ENCODE measurements at places on chromosomes 2 and 18. TPM values are rescaled to one million over a fixed set of nuclear protein-coding genes. Genes with fewer than 3 reads are reported as not detected.
A peak's percentile ranks its signal among the peaks of the same experiment; 100 is the strongest.

The RESP18 gene
- not detected for total RNA-seq

DNA sequence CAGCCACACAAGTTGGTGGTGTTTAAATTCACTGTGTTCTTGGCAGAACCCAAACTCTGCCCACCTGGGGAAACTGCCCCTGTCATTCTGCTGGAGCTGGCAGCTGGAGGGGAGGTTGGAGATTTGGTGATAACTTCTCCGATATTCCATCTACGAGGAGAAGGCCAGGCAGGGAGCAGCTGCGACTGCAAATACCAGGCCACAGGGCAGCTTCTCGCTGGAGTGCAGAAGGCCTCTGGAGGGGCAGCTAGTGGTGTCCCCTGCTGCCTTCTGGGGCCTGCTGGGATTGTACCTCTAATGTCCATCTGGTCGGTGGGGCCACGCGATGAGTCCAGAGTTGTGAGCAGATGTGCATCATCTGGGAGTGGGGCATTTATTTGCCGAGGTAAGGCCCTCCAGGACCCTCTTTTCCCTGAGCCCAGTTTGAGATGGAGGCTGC lies 98.9 kb downstream of the ACKR3 start:
- no peaks in the 10 kb centered on the region for H3K36me3 ChIP-seq
- H3K4me1 ChIP-seq = peaks cover 14% of the 10 kb centered on the region
- H3K4me3 ChIP-seq = no peak overlapping the region
- no peaks in the 10 kb centered on the region for H3K27me3 ChIP-seq
- DNase-seq = no peak

DNA sequence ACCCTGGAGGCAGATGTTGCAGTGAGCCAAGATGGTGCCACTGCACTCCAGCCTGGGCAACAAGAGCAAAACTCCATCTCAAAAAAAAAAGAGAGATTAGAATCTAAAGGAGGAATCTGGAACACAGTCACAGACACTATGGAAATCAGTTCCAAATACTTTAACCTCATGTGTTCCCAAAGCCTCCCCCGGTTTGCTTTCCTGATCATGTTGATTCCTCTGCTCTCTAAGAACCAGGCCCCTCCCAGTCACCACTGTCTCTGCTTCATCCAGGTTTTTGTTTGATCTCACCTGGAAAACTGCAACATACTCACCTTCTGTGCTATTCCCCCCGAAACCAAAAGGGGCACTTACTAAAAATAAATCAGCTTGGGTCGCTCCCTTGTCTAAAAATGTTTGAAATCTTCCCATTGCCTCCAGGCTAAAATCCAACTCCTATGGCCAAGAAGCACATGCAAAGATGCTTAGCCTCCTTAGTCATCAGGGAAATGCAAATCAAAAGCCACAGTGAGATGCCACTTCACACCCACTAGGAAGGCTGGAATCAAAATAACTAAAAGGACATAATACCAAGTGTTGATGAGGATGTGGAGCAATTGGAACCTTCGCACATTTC lies 6.2 kb upstream of the NEU2 start:
- no peak overlapping the region for H3K27ac ChIP-seq
- H3K27me3 ChIP-seq = no peaks in the 10 kb centered on the region

DNA sequence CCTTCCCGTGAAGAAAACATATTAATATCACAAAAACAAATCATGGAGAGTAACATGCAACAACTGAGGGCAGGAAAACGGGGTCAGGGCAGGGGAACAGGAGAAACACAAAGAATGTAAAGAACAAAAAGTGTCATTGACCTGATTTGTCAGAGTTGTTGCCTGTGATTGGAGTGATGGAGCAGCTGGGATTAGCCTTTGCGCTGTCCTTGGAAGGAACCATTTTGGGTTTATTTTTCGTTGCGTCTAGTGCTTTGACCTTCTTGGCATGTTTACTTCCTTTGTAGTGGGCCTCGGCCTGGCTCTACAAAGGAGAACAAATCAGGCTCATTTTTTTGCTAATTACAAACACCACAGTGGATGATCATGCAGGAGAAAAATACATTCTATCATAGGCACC lies 218.5 kb upstream of the SESTD1 start:
- no peak overlapping the region for H3K4me3 ChIP-seq
- no peaks in the 10 kb centered on the region for H3K4me1 ChIP-seq
- no peaks in the 10 kb centered on the region for H3K27me3 ChIP-seq
- no peak overlapping the region for H3K27ac ChIP-seq
- DNase-seq = no peak

- H3K27ac ChIP-seq = peak overlapping the region; percentile 31
- DNase-seq = no peak
- no peak overlapping the region for H3K4me3 ChIP-seq
- H3K27me3 ChIP-seq = no peaks in the 10 kb centered on the region
- H3K4me1 ChIP-seq = peaks cover 6% of the 10 kb centered on the region
Measured at GRCh38 chr2:119810049-119810630, 50.4 kb downstream of the PTPN4 start.

- H3K4me1 ChIP-seq = peaks cover 13% of the 10 kb centered on the region
- no peak for DNase-seq
- peak overlapping the region; percentile 30 for H3K27ac ChIP-seq
- H3K27me3 ChIP-seq = no peaks in the 10 kb centered on the region
Measured at GRCh38 chr18:25231327-25231691, 120.7 kb downstream of the ZNF521 start.

The FAP gene
- total RNA-seq = 1.3 TPM

- no peak overlapping the region for H3K4me3 ChIP-seq
- H3K27me3 ChIP-seq = no peaks in the 10 kb centered on the region
- peak; percentile 18 for DNase-seq
- no peaks in the 10 kb centered on the region for H3K36me3 ChIP-seq
- no peak overlapping the region for H3K27ac ChIP-seq
Measured at GRCh38 chr2:8242739-8243138, 439.1 kb upstream of the ID2 start.

DNA sequence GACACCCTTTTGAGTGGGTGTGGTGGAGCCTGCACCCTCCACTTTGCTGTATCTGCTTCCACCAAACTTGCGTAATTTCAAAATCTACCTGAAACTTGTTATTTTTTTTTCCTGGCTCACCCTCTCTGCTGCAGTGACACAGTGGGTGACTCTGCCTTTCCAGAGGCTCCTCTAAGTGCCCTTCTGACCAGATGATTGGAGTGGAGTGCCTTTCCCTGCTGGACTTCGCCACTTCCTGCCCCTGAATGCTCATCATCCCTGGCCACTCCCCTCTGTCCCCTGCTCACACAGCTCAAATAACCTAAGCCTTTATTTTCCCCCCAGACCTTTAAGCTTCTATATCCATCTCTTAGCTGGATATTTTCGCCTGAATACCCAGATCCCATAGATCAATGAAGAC lies 777.5 kb upstream of the ID2 start:
- H3K4me1 ChIP-seq = no peaks in the 10 kb centered on the region
- no peaks in the 10 kb centered on the region for H3K36me3 ChIP-seq
- DNase-seq = no peak
- no peaks in the 10 kb centered on the region for H3K27me3 ChIP-seq
- no peak overlapping the region for H3K27ac ChIP-seq

GRCh38 chr2:213703406-213704098 lies 419.3 kb downstream of the SPAG16 start:
- H3K27me3 ChIP-seq = no peaks in the 10 kb centered on the region
- H3K4me3 ChIP-seq = no peak overlapping the region
- no peak overlapping the region for H3K27ac ChIP-seq
- H3K36me3 ChIP-seq = no peaks in the 10 kb centered on the region

GRCh38 chr2:148602885-148603561 lies 41.5 kb upstream of the EPC2 start:
- H3K4me1 ChIP-seq = no peaks in the 10 kb centered on the region
- H3K27ac ChIP-seq = no peak overlapping the region
- H3K36me3 ChIP-seq = no peaks in the 10 kb centered on the region

DNA sequence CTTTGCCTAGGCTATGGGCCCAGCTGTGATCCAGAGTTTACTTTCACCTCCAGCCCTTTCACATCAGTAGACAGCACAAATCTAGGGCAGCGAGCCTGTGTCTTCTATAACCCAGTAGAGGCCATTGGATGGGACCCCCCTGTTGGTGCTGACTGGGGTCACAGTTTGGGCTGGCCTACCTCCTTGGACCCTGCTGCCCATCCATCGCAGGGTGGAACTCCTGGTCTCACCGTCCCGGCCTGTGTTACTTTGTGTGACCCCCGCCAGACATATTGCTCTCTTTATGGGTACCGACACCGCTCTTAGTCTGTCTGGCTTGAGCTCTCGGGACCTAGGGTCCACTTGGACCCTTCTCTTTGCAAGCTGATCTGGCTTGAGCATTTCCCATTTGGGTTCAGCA lies 157.4 kb downstream of the CTIF start:
- H3K4me1 ChIP-seq = no peaks in the 10 kb centered on the region
- no peak for DNase-seq
- no peak overlapping the region for H3K4me3 ChIP-seq

GRCh38 chr2:220365023-220365422 lies 737.6 kb downstream of the SLC4A3 start:
- H3K36me3 ChIP-seq = no peaks in the 10 kb centered on the region
- H3K4me3 ChIP-seq = no peak overlapping the region
- H3K27ac ChIP-seq = no peak overlapping the region
- no peaks in the 10 kb centered on the region for H3K27me3 ChIP-seq
- no peaks in the 10 kb centered on the region for H3K4me1 ChIP-seq

GRCh38 chr2:127142663-127143630 lies 36.0 kb upstream of the BIN1 start:
- no peak for DNase-seq
- peaks cover 40% of the 10 kb centered on the region for H3K4me1 ChIP-seq
- H3K27ac ChIP-seq = no peak overlapping the region
- no peaks in the 10 kb centered on the region for H3K27me3 ChIP-seq

GRCh38 chr2:171404261-171404660 lies 29.5 kb downstream of the METTL8 start:
- H3K27me3 ChIP-seq = no peaks in the 10 kb centered on the region
- no peak overlapping the region for H3K4me3 ChIP-seq
- DNase-seq = peak; percentile 83
- H3K4me1 ChIP-seq = peaks cover 25% of the 10 kb centered on the region

- H3K27me3 ChIP-seq = no peaks in the 10 kb centered on the region
- DNase-seq = no peak
- no peak overlapping the region for H3K4me3 ChIP-seq
- H3K36me3 ChIP-seq = no peaks in the 10 kb centered on the region
- H3K27ac ChIP-seq = no peak overlapping the region
- no peaks in the 10 kb centered on the region for H3K4me1 ChIP-seq
Measured at GRCh38 chr2:14232217-14232616, 400.3 kb upstream of the LRATD1 start.

The LGALSL gene
- total RNA-seq = 12.4 TPM

The RUFY4 gene
- not detected for total RNA-seq

The ACVR2A gene
- 25.2 TPM for total RNA-seq

DNA sequence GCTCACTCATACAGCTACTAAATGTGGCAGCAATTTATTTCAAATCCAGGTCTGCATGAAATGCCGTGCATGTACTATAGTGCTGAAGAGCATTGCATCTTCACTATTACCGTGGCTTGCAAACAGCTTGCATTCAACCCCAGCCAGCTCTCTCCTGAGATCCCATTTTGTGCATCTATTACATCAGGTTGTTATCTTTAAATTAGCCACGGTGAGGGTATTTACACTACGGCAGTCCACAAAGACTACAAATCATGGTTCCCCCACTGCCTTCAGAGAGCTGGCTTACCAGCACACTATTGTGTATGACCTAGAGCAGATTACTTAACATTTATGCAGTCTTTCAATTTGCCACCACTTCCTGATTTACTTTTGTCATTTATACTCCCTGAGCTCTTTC lies 621.3 kb upstream of the LRATD1 start:
- H3K4me1 ChIP-seq = no peaks in the 10 kb centered on the region
- no peak overlapping the region for H3K4me3 ChIP-seq
- H3K27me3 ChIP-seq = no peaks in the 10 kb centered on the region
- no peaks in the 10 kb centered on the region for H3K36me3 ChIP-seq
- no peak overlapping the region for H3K27ac ChIP-seq
- DNase-seq = peak; percentile 2

The DSG1 gene
- total RNA-seq = 0.05 TPM

GRCh38 chr2:45264227-45265225 lies 255.3 kb upstream of the SIX2 start:
- H3K27ac ChIP-seq = no peak overlapping the region
- no peaks in the 10 kb centered on the region for H3K36me3 ChIP-seq
- H3K4me1 ChIP-seq = no peaks in the 10 kb centered on the region
- DNase-seq = no peak
- H3K4me3 ChIP-seq = no peak overlapping the region

- no peak overlapping the region for H3K27ac ChIP-seq
- peak; percentile 31 for DNase-seq
- no peaks in the 10 kb centered on the region for H3K27me3 ChIP-seq
- no peaks in the 10 kb centered on the region for H3K36me3 ChIP-seq
- H3K4me3 ChIP-seq = no peak overlapping the region
- H3K4me1 ChIP-seq = peaks cover 7% of the 10 kb centered on the region
Measured at GRCh38 chr2:9060819-9061218, 57.3 kb upstream of the MBOAT2 start.

GRCh38 chr18:8943900-8944870 lies 158.3 kb upstream of the NDUFV2 start:
- no peaks in the 10 kb centered on the region for H3K36me3 ChIP-seq
- no peaks in the 10 kb centered on the region for H3K27me3 ChIP-seq
- H3K27ac ChIP-seq = peak overlapping the region; percentile 87
- H3K4me1 ChIP-seq = peaks cover 50% of the 10 kb centered on the region
- DNase-seq = peak; percentile 85

DNA sequence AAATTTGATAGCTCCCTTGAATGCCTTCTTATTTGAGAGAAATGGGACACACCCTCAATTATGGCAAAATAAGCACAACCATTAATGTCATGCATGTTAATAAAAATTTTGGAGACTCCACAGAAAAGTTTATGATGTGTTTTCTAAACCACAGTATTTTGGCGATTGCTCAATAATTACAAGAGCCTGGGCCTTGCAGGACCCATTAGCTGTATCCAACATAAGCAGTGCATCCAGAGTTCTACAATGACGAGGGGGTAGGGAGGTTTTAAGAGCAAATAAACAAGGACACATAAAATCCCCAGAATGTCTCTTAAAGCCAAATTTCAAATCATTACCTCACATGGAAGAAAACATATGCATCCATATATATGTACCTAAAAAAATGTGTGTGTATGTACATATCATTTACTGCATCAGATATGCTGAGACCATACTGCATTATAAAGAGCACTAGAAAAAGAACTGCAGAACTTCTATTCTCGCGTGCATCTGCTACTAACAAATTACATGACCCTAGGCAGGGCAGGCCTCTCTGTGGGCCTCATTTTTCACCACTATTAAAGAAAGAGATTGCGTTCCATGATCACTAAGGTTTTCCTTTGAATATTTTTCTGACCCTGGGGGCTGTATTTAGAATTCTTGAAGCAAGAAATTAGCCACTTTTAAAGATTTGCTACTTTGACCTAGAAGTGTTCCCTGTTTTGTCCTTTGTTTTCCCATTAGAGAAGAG lies 38.0 kb downstream of the CMPK2 start:
- no peaks in the 10 kb centered on the region for H3K4me1 ChIP-seq
- no peaks in the 10 kb centered on the region for H3K36me3 ChIP-seq
- no peak for DNase-seq
- no peaks in the 10 kb centered on the region for H3K27me3 ChIP-seq
- no peak overlapping the region for H3K27ac ChIP-seq

The CCDC102B gene
- 10.2 TPM for total RNA-seq

GRCh38 chr18:12256951-12257350 lies 2.8 kb downstream of the CIDEA start:
- no peak for DNase-seq
- H3K4me1 ChIP-seq = peaks cover 32% of the 10 kb centered on the region
- H3K27ac ChIP-seq = no peak overlapping the region
- no peaks in the 10 kb centered on the region for H3K36me3 ChIP-seq
- H3K27me3 ChIP-seq = peaks cover 15% of the 10 kb centered on the region

- peaks cover 2% of the 10 kb centered on the region for H3K27me3 ChIP-seq
- no peaks in the 10 kb centered on the region for H3K36me3 ChIP-seq
- H3K27ac ChIP-seq = no peak overlapping the region
- no peaks in the 10 kb centered on the region for H3K4me1 ChIP-seq
- DNase-seq = no peak
- no peak overlapping the region for H3K4me3 ChIP-seq
Measured at GRCh38 chr2:86778957-86779356, 11.8 kb downstream of the CD8A start.
